KBM-7 (cell line): ENCODE measurements at places on chromosomes 5 and 9.
A peak's percentile ranks its signal among the peaks of the same experiment; 100 is the strongest.

DNA sequence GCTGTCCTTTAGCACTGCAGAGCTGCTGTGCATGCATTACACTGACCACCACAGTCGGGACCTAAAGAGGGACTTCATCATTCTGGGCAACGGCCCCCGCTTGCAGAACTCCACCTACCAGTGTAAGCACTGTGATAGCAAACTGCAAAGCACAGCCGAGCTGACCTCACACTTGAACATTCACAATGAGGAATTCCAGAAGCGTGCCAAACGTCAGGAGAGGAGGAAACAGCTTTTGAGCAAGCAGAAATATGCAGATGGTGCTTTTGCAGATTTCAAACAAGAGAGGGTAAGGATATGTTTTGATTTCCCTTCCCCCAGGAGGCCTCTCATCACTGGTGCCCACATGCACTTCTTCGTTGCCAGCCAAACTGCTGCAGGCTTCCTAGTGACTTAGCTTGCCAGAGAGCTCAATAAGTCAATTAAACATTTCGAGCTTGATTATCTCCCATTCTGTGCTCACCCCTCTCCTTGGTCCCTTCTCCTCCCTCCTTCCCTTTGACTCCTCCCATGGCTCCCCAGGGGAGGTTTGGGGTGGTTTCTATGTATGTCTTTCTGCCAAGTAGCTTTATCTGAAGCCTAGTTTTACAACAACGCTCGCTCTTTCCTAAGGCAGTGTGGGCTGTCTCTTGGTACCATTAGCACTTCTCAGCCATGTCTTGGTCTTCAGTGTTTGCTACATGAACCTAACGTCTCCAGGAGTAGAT is 66.7 kb downstream of the ZNF462 start:
- no peak for DNase-seq

GRCh38 chr9:70407081-70407503 is 7.4 kb downstream of the KLF9 start:
- DNase-seq: no peak

- DNase-seq: no peak
These were observed 135.7 kb downstream of the ADAMTS2 start for GRCh38 chr5:179209359-179210150.

- no peak for DNase-seq
These were observed 98.1 kb downstream of the JMY start for GRCh38 chr5:79333852-79334557.

- peak; percentile 27 for DNase-seq
These were observed 32.0 kb upstream of the DHFR start for GRCh38 chr5:80686757-80687156.

DNA sequence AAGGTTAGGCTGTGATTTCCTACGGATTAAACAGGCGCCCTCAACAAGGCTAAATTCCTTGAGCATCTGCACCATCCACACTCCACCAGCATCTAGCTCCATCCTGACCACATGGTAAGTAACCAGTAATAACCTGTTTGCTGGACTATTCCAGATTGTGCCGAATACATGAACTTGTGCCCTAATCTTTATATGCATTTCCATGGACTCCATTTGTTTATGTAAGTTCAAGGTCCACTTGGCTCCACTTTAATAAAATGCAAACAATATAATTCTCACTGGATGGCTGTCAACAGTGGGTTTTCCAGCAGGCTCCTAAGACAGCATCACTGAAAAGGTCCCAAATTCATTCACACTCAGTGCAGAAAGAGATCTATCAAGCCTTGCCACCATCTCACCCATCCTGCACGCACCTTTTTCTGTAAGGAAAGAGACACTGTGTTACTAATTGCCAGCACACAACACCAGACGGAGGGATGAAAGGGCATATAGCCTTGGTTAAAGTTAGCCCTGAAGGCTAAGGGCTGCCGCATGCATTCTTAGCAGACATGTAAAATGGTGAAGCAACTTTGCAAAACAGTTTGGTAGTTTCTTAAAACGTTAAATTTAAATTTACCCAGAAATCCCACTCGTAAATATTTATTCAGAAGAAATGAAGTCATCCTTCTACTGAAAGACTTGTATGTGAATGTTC is 88.7 kb downstream of the GLIS3 start:
- no peak for DNase-seq

DNA sequence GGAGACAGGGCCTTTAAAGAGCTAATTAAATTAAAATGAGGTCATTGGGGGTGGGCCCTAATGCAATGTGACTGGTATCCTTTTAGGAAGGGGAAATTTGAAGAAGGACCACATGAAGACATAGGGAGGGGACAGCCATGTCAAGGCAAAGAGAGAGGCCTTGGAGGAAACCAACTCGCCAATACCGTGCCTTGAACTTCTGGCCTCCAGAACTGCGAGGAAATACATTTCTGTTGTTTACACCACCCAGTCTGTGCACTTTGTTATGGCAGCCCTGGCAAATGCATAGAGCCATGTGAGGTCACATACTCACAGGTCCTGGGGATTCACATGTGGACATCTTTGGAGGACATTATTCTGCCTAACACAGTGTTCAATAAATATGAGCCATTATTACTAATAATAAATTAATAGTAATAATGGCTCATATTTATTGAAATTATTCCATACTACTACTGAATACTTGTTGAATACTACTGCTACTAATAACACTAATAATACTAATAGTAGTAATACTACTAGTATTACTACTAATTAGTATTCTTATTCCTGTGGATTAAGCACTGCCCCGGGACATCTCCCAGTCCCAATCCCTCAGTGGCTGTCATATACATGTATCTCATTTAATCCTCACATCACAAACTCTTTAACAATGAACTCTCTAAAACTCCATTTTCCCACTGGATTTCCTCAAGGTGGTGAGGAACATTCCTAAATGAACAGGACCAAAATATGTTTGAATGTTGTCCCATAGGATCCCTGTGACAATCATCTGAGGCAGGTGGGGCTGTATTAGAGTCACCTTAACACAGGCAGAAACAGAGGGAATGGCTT is 8.4 kb downstream of the TRAF1 start:
- no peak for DNase-seq

DNA sequence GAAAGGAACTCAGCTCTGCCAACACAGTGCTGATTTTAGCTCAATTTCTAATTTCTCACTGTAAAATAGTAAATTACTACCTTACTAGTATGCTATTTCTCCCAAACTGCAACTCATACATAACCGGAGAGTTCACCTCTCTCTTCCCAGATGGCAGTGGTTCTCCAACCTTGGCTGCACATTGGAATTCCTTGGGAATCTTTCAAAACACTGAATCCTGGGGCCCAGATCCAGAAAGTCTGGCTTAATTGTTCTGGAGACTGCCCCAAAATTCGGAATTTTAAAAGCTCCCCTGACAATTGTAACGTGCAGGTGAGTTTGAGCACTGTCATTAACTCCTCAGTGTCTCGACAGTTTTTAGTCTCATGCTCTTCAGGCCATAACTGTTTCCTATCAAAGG is 100.3 kb downstream of the SLC1A3 start:
- DNase-seq: no peak
